ENCODE measurements at places on chromosomes 5 and 9.

GRCh38 chr9:76733096-76733495 lies 31.1 kb upstream of the PCA3 start:
- DNase-seq = no peak

DNA sequence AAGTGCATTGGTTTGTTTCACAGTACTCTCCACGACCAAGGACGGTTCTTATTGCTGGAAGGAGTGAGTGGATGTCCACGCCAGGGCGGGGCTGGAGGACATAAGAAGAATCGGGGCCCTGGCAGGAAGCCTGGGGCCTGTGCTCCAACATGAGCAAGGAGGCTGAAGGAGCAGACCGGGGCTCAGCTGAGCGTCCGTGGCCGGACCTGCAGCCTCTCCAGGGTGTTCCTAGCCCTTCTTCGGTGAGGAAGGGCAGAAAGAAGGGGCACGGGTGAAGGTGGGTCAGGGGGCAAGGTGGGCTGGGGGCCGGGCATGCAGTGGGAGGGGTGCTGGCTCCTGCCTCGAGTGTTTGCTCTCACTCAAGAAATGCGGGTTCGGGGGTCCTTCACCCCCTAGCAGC lies 18.1 kb downstream of the FAM78A start:
- no peak for DNase-seq

GRCh38 chr5:61653807-61654580 lies 321.9 kb downstream of the ZSWIM6 start:
- no peak for DNase-seq

DNA sequence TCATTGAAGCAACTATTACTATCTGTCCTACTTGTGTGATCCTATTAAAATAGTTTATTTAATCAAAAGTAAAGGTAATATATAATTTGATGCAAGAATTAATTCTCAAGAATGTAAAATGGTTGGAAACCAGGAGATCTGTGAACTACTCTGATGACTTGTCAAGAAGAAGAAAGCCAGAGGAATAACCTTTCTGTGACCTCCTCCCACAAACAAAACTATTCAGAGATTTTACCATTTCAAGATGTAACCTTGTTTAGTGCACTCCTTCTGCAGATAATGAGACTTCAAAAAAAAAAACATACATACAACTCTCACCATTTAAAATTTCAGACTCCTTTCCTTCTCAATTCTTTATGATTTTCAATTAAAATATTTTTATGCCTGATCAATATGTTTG lies 79.5 kb downstream of the RFX3 start:
- DNase-seq = no peak

GRCh38 chr5:78753093-78753531 lies 104.5 kb upstream of the LHFPL2 start:
- DNase-seq = no peak

GRCh38 chr5:80114860-80115259 lies 79.7 kb downstream of the THBS4 start:
- no peak for DNase-seq

- no peak for DNase-seq
Observed at GRCh38 chr5:86757824-86758223, 140.1 kb downstream of the COX7C start.

DNA sequence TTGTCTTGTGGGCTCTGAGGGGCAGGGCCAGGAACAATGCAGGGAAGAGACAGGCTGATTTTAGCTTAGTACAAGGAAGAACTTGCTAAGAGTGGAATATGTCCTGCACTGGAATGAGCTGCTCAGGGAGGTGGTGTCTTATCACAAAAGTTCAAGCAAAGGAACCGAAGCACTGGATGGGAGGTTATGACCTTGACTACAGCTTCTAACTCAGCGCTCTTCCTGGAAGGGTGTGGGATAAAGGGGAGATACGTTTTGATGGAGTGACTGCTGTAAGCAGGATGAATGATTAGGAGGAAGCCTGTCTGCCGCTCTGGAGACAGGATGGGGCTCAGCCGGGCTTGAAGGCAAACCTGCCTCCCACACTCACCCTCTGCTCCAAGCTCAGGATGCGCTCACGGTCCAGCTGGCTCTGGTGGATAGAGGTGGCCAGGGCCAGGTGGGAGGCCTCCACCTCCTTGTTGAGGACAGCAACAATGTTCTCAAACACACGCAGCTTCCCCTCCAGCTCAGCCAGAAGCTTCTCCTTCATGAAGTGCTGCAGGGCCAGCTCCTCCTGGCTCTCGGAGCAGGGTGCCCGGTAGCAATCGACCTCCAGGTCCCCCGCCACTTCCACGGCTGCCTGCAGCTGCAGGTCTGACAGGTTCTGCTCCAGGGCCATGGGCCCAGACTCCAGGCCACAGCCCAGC lies 13.5 kb downstream of the TRAF1 start:
- no peak for DNase-seq

DNA sequence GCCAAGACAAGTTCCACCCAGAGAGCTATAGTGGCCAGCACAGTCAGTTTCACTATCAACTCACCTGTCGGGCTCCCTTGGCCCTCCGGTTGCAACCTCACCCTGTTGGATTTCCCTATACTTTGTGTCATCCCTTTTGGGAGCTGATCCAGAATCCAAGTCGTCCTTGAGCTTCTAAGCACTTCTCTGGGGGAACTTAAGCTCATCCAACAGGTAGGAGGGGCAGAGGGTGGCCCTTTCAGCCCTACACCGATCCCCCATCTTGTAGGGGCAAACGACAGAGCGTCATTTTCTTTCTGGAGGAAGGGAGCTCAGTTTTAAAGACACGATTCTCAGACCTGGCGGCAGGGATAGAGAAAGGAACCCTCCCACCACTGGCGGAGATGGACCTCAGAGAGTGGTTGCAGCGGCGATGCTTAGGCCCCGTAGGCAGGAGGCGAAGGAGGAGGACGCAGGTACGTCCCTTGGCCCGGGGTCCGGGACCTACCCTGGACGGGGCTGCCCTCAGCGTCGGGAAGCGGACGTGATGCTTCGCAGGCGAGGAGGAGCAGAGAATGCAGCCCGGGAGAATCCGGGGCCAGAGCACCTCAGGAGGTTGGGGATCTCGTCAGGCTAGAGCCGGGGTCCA lies 519 bp downstream of the ZER1 start:
- DNase-seq = no peak

DNA sequence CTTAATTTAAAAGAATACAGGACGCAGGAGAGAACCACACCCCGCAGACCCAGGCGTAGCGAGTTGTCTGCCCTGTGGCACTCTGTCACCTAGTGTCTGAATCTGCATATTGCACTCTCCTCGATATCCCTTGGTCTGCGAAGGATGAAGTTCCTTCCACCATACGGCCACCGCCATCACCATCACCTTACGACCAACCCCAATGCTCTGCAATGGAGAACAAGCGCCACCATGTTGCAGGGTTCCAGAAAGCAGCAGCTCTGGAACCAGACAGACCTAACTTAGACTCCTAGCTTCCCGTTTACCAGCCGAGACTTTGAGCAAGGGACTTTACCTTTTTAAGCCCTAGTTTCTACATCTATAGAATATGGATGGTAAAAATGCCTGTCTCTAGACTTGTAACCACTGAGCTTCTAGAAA lies 77.4 kb upstream of the DMRT1 start:
- DNase-seq = no peak

GRCh38 chr9:73807952-73808351 lies 656.3 kb downstream of the ANXA1 start:
- DNase-seq = no peak
